ENCODE measurements at places on chromosomes 5 and 9.

DNA sequence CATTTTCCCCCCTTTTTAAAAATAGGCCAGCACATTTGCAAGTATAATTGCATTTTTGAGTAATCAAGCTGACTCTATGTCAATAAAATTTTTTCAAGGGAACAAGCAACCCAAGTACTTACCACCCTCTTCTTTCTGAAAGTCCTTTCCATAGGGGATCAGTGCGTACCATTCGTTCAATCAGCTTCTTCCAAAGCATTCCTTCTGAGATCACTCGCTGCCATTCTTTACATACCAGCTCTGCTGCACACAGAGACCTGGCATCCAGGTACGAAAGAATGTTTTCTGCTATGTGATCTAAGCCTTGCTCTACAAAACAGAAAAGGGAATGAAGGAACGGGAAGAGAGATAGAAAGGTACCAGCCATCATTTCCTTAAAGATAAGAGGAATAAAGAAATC is 106.6 kb downstream of the FBXW11 start:
- no peak for DNase-seq

DNA sequence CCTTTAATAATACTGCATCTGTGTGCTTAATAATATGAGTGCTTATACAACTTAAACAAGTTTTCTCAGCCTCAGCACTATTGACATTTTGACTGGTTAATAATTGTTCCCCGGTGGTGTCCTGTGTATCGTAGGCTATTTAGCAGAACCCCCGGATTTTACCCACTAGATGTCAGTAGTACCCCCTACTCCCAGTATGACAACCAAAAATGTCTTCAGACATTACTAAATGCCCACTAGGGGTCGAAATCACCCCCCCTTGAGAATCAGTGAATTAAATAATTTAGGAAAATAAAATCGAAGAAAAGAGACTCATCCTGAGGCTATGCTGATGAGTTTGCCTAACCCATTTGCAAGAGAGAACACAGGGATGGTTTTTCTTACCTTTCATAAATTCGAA is 166.3 kb downstream of the ATP10B start:
- DNase-seq: no peak

DNA sequence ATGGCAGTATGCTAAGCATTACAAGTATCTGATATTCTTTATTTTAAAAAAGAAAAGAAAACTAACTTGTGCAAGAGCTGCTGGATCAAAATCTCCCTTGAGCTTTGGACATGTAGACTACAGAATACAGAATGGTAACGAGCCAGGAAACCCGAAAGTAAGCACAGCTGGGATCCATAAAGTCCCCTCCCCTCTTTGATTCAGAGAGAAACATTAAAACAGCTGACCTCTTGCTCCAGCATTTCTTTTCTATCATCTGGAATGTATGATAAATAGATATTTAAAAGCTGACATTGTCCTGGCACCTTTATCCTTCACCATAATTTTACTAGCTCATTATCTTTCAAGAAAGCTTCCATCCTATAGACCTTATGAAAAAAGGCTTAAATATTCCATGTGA is 28.2 kb upstream of the LPAR1 start:
- no peak for DNase-seq

GRCh38 chr5:76762484-76762883 is 46.6 kb downstream of the F2R start:
- DNase-seq: no peak

- DNase-seq: no peak
These were observed 54.4 kb downstream of the MLANA start for GRCh38 chr9:5945112-5945511.

- DNase-seq: no peak
These were observed at the start of gene FIBCD1 for GRCh38 chr9:130938652-130939404. FIBCD1 (minus strand) TSS chr9:130939247; CDS start chr9:130938607, 640 bp downstream.

DNA sequence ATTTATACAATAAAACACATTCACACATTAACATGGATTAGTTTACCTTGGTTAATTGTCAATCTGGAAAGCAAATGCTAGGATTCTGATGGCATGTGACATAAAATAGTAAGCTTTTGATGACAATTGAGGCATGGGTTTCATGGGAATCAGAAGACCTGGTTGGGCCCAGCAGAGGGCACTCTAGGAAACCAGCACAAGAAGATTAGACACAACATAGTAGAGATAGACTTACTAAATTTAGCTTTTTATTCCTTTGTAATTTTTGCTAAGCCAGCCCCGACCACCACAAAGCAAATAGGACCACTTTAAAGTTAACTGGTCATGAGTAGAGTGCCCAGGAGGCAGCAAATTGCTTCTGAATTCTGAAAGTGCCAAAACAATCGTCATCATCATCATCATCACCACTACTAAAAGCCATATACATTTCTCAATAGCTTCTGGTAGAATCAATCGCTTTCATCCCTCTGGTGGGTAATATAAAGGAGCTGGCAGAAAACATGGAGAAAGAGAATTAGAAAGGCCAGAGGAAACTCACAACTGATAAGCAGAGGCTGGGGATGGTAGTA is 163.2 kb downstream of the ARRDC3 start:
- no peak for DNase-seq

- no peak for DNase-seq
These were observed 62.0 kb downstream of the SUSD1 start for GRCh38 chr9:112112941-112113681.

DNA sequence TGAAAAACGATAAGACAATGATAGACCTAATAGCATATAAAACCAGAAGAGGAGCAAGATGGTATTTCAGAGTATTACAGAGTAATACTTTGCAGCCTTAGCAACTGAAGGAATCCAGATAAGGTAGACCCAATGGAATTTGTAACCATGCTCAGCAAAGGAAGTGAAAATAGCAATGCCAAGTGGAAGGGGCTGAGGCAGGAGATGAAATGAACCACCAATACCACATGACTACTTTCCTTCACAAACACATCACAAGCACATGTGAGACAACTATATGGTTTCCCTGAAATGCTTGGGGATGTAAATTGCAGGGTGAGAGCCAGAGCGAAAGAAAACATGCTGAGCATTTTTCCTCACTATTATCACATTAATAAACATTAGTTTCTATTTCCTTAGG is 79.8 kb upstream of the MELK start:
- no peak for DNase-seq

- DNase-seq: no peak
These were observed 920 bp downstream of the LPCAT1 start for GRCh38 chr5:1522601-1523479.

- no peak for DNase-seq
These were observed 281.3 kb downstream of the ARHGAP26 start for GRCh38 chr5:143051244-143052058.

DNA sequence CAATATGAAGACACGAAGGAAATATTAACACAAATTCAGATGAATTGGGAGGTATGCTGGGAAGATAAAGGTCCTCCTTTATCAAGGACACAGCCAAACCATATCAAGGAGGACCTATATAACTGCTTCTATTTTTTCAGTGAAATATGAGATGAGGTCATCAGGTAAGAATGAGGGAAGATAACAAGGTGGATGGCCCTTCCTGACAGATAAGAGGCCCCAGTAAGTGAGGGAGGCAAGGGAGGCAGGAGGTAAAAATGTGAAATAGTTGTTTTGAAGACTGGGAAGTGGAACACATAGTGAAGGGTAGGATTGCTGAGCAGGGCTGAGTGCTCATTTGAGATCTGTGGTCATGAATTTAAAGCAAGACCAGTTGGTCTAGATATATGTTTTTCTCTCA is 60.0 kb upstream of the FOXE1 start:
- DNase-seq: no peak

DNA sequence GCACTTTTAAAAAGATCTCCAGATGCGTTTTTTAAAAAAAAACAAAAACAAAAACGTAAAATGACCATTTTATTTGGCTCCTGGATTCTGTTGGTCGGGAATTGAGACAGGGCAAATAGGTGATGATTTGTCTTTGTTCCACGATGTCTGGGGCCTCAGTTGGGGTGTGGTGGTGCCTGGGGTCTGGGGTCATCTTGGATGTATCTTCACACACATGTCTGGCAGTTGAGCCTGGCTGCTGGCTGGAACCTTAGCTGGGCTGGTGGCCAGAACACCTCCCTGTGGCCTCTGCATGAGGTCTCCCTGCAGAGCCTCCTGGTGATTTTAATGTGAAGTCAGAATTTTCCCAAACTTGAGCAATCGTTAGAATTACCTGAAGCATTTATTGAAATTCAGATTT is 42.5 kb upstream of the BASP1 start:
- no peak for DNase-seq

DNA sequence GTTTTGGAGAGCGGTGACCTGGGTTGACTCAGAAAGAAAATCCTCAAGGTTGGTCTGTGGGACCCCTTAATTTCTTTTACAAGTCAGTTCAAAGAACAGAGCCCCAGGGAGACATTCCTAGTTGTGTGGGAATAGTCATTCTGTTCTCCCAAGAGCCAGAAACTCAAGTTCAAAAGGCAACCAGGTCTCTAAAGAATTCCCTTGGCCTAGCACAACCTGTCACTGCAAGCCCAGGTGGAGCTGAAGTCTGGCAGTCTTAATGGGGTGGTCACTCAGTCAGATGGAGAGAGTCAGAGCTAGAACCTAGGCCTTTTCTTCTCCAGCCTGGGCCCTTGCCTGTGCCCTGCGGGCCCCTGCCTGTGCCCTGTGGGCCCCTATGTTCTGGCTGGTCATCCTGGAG is 37.5 kb upstream of the CDKN2AIPNL start:
- no peak for DNase-seq

GRCh38 chr5:16732356-16732755 is 115.6 kb upstream of the RETREG1 start:
- DNase-seq: no peak

- no peak for DNase-seq
These were observed 15.1 kb downstream of the SLC22A5 start for GRCh38 chr5:132384506-132385050.

DNA sequence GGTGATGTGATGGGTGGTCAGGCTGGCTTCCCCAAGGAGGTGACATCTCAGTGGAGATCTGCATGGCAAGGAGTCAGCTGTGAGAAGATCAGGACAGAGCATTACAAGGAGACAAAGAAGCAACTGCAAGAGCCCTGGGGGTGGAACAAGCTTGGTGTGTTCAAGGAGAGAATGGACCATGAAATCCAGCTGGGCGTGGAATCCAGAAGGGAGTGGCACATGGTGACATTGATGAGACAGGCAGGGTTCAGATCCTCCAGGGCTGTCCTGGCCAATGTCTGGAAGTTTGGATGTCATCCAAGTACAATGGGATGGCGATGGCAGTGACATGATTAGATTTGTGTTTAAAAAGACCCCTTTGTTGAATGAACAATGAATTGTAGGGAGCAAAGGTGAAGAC is 175.6 kb downstream of the MACROH2A1 start:
- no peak for DNase-seq

- no peak for DNase-seq
These were observed 289.6 kb downstream of the SEC61B start for GRCh38 chr9:99511723-99512122.

DNA sequence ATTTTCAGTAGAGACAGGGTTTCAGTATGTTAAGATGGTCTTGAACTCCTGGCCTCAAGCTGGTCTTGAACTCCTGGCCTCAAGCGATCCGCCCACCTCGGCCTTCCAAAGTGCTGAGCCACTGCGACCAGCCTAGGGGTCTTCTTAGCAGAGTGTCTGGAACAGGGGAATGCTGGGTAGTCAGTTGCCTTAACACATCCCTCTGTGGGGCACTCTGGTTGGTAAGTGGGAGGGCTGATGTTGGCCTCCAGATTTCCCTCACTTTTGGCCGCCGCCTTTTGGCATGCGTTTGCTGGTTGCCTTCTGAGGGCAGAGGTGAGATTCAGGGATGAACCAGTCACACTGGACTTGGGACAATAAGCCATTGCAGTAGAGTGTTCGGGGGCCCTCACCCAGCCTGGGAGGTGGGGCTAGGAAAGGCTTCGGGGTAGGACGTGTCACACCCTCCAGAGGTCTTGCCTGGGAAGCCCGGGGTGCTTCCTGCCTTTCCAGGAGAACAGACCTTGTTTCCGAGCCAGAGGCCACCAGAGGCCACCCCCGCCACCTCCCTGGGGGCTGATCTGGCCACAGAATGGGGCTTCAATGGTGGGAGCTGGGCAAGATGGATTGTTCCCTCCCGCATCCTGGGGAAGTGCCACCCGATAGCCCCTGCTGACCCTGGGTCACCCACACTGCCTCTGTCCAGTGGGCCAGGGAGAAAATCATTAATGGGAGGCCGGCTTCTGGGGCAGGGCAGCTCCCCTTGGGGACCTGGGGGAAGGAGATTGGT is 13.3 kb downstream of the FGF18 start:
- DNase-seq: no peak

GRCh38 chr5:57576317-57576716 is 93.7 kb upstream of the ACTBL2 start:
- no peak for DNase-seq

DNA sequence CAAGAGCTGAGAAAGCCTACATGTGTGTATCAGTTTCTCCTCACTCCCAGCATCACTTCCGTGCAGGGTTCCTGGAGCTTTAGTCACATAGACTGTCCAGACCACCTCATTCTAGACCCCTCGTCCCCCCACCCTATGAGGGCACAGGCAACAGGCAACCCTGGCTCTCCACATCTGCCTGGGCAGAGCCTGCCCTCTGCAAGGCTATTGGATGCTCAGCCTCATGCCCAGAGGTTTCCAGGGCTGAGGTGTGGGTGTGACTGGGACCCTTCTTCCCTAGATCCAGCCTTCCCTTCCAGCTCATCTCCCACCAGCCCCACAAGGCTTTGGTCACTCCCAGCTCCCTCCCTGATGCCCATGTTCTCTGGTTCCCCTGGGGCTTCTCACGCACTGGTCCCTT is 161.4 kb downstream of the PAX5 start:
- no peak for DNase-seq

- DNase-seq: no peak
These were observed 29.3 kb downstream of the CSF1R start for GRCh38 chr5:150057052-150057451.

DNA sequence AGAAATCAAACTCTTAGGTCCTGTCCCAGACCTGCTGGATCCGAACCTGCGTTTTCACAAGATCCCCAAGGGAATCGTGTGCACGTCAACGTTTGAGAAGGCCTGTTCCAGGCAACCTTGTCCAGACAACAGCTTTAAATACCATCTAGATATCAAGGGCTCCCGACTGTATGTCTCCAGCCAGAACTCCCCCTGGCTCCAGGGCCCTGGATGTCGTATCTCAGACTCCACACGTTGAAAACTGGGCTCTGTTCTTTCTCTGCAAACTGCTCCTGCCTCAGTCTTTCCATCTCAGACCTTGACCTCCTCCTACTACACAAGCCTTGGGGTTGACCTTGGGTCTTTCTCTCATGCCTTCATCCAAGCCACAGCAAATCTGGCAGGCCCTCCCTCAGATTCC is 5.8 kb upstream of the ENG start:
- no peak for DNase-seq

All from GM12864 (cell line).